ENCODE measurements at places on chromosomes 2 and 18. TPM values are rescaled to one million over a fixed set of nuclear protein-coding genes. Genes with fewer than 3 reads are reported as not detected.

CHRNA1 gene
- total RNA-seq, result 6.2 TPM

C2orf80 gene
- not detected for total RNA-seq

NTSR2 gene
- total RNA-seq, result not detected

GPBAR1 gene
- 0.10 TPM for total RNA-seq

LBX2 gene
- total RNA-seq, result 3.8 TPM

STARD6 gene
- 0.33 TPM for total RNA-seq

SCN9A gene
- 0.96 TPM for total RNA-seq

TCF4 gene
- total RNA-seq, result 552 TPM

DQX1 gene
- total RNA-seq, result under 0.01 TPM

ADAM23 gene
- 4.5 TPM for total RNA-seq

SIX2 gene
- total RNA-seq, result under 0.01 TPM

LCLAT1 gene
- total RNA-seq, result 27.4 TPM

GCA gene
- total RNA-seq, result 7.8 TPM

CYS1 gene
- total RNA-seq, result 0.33 TPM

PCARE gene
- total RNA-seq, result not detected

HOXD1 gene
- 16.6 TPM for total RNA-seq

STPG4 gene
- total RNA-seq, result 0.29 TPM

SNTG2 gene
- not detected for total RNA-seq

VWC2L gene
- not detected for total RNA-seq

PSD4 gene
- total RNA-seq, result 0.65 TPM

PTPN18 gene
- 28.1 TPM for total RNA-seq

DUSP28 gene
- 2.6 TPM for total RNA-seq

SERPINB10 gene
- not detected for total RNA-seq

PGAP1 gene
- 14.7 TPM for total RNA-seq

EPB41L3 gene
- total RNA-seq, result 60.9 TPM

DAW1 gene
- 3.3 TPM for total RNA-seq

RNF152 gene
- total RNA-seq, result 123 TPM

SLC30A3 gene
- total RNA-seq, result 11.8 TPM

MSTN gene
- total RNA-seq, result 0.10 TPM

FAM228A gene
- total RNA-seq, result 0.10 TPM

ST6GAL2 gene
- total RNA-seq, result 0.57 TPM

All from vein endothelial cell (primary cell).